Activated CD4-positive, alpha-beta memory T cell treated with anti-CD3 and anti-CD28 coated beads for 36 hours (primary cell): ENCODE measurements at places on chromosomes 6 and 20. TPM values are rescaled to one million over a fixed set of nuclear protein-coding genes. Genes with fewer than 3 reads are reported as not detected.
A peak's percentile ranks its signal among the peaks of the same experiment; 100 is the strongest.

GRCh38 chr6:32215617-32216016 lies 8.2 kb downstream of the NOTCH4 start:
- no peak for DNase-seq

The AAR2 gene
- 17.8 TPM for total RNA-seq

The CST11 gene
- total RNA-seq = not detected

- DNase-seq = peak; percentile 31
These were observed 1.3 kb upstream of the SLC35D3 start for GRCh38 chr6:136920671-136921380.

DNA sequence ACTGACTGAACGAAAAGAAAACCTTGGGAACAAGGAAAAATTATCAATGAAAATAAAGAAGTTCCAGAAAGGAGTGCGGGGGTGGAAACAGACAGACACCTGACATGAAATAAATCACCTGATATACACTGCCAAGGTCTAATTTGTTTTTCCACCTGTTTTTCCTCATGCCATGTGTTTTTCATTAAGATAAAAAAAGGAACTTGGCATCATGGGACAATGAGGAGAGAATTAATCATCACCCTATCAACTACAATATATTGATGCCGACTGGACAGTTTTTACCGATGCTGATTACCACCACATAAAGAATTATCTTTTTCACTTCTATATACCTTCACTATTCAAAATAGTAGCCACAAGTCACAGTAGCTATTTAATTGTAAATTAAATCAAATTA lies 233.2 kb downstream of the ARHGAP18 start:
- DNase-seq = no peak

DNA sequence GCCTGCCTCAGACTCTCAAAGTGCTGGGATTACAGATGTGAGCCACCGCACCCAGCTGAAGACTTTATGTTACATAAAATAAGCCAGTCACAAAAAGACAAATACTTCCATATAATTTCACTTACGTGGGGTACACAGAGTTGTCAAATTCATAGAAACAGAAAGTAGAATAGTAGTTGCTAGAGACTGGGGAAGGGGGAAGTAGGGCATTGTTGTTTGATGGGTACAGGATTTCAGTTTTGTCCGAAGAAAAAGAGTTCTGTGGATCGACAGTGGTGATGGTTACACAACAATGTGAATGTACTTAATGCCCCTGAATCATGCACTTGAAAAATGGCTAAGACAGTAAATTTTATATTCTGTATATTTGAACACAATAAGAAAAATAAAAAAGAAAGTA lies 41.6 kb upstream of the ANKEF1 start:
- no peak for DNase-seq

DNA sequence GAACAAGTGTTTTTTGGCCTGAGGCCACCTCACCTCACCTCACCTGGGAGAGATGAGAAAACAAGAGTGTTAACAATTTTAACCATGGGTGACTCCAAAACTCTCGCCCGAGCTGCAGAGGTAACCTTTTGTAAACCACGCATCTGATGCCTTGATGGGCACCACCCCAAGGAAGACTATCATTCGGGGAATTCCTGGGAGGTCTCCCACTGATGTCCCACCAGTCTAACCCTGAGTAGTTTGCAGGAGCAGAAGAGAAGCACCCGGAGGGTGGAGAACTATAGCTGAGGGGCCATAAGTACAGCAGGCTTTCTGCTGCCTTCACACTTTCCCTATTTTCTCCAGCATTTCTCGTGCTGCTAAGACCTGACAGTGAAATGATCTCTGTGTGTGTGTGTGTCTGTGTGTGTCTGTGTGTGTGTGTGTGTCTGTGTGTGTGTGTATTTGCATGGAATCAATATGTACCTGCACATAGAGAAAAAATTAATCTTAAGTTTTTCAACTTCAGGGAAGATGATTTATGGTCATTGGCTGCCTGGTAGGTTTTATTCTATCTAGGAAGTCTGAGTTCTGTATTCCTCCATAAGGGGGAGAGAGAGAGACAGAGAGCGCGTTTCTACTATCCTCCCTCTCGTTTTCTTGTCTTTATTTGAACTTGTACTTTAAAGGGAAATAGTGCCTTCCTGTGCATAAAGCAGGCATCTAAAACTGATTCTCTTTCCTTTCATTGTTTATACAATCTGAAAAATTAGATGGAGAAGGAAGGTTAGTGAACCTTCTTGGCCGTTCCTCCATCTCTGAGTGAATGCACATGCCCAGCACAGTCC lies 75.8 kb downstream of the CAP2 start:
- DNase-seq = no peak

DNA sequence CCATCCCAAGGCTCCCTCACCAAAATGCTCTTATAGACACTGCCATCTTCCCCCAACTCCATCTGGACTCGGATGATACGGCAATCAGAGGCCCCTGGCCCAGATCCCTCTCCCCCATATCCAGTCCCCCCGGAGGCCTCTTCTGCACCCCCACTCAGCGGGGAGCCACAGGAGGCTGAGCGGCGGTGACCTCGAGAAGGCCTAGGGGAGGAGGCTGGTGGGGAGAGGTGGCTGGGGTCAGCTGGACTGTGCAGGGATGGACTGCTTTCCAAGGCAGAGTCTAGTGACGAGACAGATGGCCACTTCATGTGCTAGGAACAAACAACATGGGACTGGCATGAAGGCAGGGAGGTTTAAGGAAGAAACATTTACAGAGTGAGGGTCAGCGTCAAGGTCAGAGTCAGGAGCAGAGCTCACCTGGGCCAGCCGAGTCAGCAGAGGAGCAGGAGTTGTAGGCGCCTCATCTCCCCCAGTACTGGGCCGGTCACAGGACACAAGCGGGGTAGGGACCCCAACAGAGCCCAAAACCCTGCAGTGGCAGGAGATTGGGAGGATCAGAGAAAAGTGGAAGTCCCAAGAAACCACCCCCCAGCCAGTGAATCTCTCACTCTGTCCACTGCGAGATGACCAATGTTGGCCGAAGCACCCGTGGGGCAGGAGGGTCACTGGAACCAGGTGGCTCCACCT lies 3.7 kb downstream of the PFDN6 start:
- DNase-seq = no peak

GRCh38 chr6:128784266-128784665 lies 98.7 kb upstream of the LAMA2 start:
- DNase-seq = no peak

DNA sequence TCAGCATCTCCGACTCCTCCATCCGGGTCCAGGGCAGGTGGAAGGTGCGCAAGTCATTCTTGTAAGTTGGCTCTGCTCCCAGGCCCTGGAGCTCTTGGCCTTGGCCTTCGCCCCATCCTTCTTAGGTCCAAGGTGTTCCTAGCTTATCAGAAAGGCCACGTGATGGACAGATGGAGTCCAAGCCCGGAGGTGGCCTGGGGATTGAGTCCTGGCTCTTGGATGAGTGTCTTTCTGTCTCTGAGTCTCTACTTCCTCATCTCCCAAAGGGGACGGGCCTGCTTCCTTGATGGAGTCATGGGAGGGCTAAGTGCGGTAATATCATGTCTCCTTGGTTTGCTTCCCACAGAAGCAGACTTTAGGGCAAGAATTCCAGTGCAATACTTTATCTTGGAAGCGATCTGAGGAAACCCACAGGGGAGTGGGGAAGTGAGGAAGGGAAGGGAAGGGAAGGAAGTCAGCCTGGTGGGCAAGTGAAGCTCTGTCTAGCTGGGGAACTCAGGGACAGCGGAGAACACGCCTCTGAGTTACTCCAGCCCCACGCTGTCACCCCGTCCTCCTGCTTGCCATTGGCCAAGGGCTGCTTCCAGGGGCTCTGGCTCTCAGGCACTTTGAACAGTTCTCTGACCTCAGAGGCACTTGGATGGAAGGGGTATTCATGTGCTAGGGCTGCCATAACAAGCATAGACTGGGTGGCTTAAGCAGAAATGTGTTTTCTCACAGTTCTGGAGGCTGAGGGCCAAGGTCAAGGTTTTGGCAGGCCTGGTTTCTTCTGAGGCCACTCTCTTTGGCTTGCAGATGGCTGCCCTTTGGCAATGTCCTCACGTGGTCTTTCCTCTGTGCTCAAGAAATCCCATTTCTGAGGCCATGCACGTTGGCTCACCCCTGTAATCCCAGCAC lies 4.8 kb downstream of the LBP start:
- DNase-seq = no peak

DNA sequence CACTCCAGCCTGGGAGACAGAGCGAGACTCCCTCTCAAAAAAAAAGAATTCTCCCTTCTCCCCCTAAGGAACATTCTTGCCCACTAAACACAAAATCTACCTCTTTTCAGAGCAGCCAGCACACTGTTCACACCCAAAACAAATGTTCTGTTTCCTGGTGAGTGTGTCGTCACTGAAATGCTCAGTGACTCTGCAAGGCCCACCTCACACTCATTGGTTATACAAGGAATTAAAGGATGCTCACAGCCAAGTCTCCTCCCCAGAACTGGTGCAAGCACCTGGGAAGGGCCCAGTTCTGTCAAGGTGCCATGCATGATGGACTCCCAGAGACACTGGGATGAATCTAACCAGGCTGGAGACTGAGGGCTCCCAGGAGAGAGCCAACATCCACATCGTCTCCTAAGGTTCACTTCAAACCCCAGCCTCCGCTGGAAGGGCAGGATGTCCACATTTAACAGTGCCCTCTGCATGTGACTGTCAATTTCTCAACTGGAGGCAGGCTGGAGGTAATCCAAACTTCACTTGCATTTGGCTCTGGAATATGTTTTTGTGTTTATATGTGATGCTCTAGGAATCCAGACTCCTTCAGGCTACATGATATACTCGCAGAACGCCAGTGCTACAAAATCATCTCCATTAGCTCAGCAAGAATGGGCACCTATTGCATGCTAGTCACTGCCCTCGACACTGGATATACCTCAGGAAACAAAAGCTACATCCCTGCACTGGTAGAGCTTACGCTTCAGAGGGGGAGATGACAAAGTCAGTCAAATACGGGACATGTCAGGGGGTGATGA lies 7.1 kb downstream of the RRBP1 start:
- no peak for DNase-seq

DNA sequence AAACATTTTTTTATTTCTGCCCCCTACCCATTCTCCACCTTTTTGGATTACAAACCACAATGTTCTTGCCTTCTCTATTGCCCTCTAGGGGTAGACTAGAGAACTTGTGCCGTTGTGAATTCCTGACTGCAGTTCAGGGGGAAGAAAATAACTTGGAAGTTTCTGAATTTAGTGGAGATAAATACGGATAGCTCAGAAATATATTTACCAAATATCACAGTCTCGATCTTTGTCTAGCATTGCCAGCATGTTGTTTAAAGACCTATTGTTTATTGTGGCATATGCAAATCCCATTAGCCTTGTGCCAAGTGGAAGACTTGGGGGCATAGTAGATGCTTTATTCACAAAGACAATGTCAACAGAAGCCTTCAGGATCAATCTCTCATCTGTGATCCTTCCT lies 154.1 kb upstream of the MMS22L start:
- no peak for DNase-seq

- no peak for DNase-seq
These were observed 102.4 kb downstream of the F13A1 start for GRCh38 chr6:6217855-6218758.

The DEF6 gene
- total RNA-seq = 103 TPM

The SIRPD gene
- total RNA-seq = not detected

GRCh38 chr6:126156973-126157372 lies 170.6 kb downstream of the TRMT11 start:
- no peak for DNase-seq

The PROKR2 gene
- total RNA-seq = not detected

DNA sequence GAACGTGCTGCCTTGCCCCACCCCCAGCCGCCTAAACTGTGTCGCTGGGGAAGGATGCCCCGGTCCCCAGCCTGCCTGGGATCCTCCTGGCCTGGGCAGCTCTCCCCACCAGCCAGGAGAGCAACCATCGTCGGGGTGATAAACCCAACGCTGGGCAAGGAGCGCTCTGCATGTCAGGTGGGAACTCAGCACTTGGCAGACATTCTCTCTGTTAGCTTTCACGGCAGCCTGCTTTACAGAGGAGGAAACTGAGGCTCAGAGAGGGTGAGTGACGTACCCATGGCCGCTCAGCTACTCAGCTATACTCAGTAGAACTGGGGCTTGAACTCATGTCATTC lies 37.9 kb downstream of the RBM38 start:
- no peak for DNase-seq

The TEAD3 gene
- total RNA-seq = 2.2 TPM

GRCh38 chr6:2730353-2731107 lies 20.2 kb downstream of the MYLK4 start:
- DNase-seq = no peak

GRCh38 chr6:82370788-82371187 lies 7.2 kb downstream of the TPBG start:
- DNase-seq = no peak

The FAM217A gene
- not detected for total RNA-seq

DNA sequence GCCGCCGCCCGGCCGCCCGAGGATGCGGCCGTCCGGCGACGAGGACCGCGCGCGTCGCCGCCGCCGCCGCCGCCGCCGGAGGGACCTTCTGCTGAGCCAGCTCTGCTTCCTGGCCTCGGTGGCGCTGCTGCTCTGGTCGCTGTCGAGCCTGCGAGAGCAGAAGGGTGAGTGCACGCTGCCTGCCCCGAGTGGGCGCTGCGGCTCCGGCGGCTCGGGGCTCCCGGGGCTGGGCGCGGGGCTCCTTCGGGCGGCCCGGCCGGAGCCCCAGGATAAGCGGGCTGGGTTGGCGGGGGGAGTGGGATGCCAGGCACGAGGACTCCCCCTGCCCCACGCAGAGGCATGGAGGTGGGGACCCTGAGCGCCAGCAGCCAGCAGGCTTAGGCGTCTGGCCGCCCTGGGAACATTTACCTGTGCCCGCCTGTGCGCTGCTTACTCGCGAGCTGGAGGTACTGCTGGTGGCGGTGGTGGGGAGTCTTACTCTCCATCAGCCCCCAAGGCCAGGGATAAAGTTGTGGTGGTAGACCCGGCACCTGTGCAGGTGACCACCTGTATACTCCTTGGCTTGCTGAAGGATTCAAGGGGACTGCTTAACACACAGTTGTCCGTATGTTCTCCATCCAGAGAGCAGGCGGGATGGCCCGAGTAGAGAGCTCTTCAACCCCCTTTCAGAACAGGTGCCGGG lies 520 bp downstream of the SLC24A3 start:
- peak; percentile 26 for DNase-seq
